ENCODE measurements at places on chromosomes 2 and 18. TPM values are rescaled to one million over a fixed set of nuclear protein-coding genes. Genes with fewer than 3 reads are reported as not detected.

PPP4R1 gene
- 115 TPM for total RNA-seq

FAM124B gene
- not detected for total RNA-seq

GRCh38 chr2:207279520-207279919 lies 113.8 kb upstream of the KLF7 start:
- no peak for DNase-seq

- no peak for DNase-seq
Measured at GRCh38 chr18:55233857-55234256, 274.6 kb upstream of the CCDC68 start.

- DNase-seq, result no peak
Measured at GRCh38 chr2:163528640-163529217, 207.1 kb downstream of the FIGN start.

GRCh38 chr2:43184339-43184895 lies 42.0 kb downstream of the ZFP36L2 start:
- DNase-seq, result no peak

- DNase-seq, result no peak
Measured at GRCh38 chr2:125837128-125837527, 818.8 kb upstream of the GYPC start.

- DNase-seq, result no peak
Measured at GRCh38 chr2:1588978-1589621, 155.2 kb downstream of the PXDN start.

- DNase-seq, result no peak
Measured at GRCh38 chr2:196275646-196276352, 104.4 kb upstream of the STK17B start.
